GM03348 (cell line): ENCODE measurements at places on chromosomes 4 and X.
A peak's percentile ranks its signal among the peaks of the same experiment; 100 is the strongest.

DNA sequence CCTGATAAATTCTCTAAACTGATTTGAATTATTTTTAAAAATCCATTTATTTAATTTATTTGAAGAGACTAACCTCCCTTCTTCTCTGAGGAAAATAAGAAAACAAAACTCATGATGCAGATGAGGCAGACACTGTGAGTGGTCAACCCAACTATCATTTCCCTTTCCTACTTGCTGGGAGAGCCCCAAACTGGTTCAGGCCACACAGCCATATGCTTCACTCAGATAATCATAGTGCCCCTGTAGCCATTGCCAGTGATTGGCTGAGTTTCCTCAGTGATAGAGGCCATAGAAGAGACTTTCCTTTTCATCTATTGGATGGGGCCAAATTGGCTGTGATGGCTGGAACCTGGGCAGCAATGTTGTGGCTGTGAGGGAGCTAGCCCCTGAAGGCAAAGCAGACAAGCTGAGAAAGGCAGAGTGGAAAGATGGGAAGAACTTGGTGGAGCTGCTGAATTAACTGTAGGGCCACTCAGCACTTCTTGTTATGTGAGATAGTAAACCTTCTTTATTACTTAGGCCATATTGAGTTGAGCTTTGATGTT, 49.8 kb downstream of the RAB33B start:
- DNase-seq: no peak

DNA sequence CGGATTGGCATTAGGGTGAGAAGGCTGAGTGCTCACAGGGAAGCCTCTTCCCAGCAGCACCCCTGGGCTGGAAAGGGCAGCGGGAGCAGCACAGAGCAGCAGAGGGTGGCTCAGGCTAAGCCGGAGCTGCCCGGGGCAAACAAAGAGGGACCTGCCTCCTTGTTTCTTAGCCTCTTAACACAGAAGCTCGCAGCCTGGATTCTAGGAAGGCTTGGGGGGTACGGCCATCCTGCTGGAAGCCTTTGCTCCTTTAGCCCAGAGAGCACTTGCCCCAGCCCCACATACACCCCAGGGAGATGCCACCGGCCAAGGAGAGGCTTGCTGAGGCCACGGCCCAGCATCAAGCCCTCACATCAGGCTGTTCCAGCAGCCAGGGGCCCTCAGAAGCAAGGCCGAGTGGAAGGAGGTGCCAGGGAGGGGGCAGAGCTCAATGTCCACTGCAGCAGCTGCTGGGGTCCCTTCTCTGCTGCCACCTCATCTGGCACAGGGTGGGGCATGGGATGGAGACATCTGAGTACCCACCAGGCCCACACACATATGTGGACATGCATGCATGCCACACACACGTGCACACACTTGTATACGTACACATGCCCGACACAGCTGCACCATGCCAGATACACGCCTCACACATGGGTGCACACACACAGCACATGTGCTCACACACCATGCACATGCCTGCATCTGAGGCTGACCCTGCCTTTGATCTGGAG, 20.3 kb upstream of the SPON2 start:
- DNase-seq: no peak

DNA sequence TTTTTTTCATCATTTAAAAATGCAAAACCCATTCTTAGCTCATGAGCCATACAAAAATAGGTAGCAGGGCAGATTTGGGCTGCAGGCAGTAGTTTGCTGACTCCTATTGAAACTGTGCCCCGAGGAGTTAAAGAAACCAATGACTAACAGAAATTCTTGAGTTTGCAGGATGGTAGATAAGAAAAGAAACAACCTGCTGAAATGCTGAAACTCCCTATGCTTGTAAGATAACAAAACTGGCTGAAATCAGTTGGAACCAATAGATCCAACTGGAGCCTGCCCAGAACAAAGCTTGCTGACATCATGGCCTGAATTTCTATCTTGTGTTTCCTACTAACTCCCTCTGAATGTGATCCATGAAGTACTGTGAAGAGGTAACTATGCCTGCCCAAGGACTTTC, 68.6 kb downstream of the ANOS1 start:
- DNase-seq: no peak

- DNase-seq: peak; percentile 60
Observed at GRCh38 chr4:120071192-120071795, 4.6 kb upstream of the MAD2L1 start.

- DNase-seq: peak; percentile 53
Observed at GRCh38 chr4:184757810-184758209, 23.9 kb upstream of the CENPU start.

DNA sequence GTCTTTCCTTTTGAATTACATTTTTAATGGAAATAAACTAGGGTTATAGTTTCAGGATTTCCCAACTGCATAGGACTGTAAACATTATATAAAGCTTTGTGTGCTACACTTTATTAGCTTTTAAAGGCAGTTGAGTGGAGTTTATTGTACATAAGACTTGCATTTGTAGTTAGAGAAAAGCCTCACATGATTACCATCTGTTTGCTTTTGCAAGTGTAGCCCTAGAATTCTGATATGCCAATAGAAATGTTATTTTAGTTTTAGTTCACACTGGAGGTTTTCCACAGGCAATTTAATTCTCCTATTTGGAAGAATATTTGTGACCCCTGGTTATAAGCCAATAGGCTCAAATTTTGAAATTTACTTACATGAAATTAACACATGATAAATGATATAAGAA, 41.3 kb upstream of the ANK2 start:
- no peak for DNase-seq

DNA sequence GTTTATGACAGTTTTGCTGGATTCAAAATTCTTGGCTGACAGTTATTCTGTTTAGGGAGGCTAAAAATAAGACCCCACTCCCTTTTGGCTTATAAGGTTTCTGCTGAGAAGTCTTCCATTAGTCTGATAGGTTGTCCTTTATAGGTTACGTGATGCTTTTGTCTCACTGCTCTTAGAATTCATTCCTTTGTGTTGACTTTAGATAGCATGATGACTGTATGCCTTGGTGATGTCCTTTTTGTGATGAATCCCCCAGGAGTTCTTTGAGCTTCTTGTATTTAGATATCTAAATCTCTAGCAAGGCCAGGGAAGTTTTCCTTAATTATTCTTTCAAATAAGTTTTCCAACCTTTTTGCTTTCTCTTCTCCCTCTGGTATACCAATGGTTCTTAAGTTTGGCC, 36.4 kb downstream of the DCLK2 start:
- DNase-seq: no peak

- no peak for DNase-seq
Observed at GRCh38 chr4:87399148-87399547, 8.2 kb upstream of the HSD17B11 start.

DNA sequence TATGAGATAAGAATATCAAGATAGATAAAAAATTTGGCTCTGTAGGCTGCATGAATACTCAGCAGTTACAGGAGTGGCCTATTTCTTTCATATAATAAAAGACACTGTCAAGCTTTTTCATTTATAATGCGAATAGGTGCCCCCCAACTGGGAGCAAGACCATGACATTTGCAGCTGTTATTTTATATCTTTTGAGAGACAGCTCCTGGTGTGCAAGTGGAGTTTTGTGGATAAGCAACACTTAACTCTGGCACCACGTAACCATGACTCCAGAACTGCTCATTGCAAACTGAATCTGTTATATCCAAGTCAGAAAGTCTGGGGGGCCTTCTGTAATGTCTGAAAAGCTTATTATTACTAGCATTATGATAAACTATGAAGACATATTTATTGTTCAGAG, 1372.4 kb downstream of the C4orf33 start:
- no peak for DNase-seq

GRCh38 chrX:136880452-136881013, at the start of gene RBMX:
RBMX (minus strand) TSS chrX:136880725; CDS start chrX:136879427, 1,298 bp downstream.
- DNase-seq: peak; percentile 95

DNA sequence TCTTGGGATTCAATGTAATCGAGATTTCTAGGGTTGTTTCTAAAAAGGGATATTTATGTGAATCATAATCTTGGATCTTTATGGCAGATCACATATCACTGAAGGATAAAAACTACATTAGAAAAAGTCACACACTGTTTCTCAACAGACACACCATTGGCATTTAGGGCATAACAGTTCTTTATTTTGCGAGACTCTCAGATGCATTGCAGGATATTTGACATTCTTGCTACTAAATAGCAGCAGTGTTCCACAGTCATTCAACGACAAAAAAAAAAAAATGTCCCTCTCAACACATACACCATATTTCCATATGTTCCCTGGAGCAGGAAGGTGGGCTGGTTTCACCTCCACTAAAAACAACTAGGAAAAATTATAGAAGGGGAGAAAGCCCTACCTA, 243.4 kb upstream of the PCDH18 start:
- no peak for DNase-seq

DNA sequence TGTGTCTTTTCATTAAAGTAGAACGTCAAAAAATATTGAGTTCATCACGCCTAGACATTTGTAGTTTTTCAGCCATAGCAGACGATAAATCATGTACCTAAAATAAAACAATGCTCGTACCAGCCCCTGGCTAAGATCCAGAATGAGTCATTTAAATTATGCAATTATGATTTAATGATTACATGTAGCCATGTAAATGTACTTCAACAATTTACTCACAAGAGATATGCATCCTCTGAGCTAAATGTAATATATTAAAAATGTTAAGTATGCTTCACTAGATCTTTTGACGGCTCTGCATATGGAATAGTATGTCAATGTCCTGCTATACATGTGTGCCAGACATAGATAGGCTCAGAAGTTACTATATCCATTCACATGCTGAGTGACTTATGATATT, 1077.8 kb downstream of the ARAP2 start:
- no peak for DNase-seq

- no peak for DNase-seq
Observed at GRCh38 chr4:35697210-35697736, 547.0 kb downstream of the ARAP2 start.

GRCh38 chrX:119817130-119817690, 25.8 kb upstream of the RPL39 start:
- peak; percentile 7 for DNase-seq

GRCh38 chrX:48972220-48973164, 848 bp upstream of the KCND1 start:
- DNase-seq: peak; percentile 51

DNA sequence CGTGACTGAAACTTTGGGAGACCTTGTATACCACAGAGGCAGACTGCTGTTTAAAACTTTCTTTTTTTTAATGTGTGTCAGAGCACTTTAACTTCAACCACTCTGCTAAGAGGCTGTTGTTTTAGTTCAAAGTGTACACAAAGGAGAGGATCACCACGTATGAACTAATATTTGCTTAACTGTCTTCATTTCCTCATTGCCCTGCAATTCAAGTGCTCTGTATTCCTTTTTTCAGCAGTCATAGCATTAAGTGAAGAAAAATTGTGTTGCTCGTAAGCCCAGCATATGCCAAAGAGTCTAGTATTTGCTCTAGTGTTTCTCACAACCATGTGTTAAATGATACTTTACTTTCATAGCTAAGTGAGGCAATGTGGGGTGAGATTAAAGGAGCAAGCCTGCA, 63.0 kb upstream of the HHIP start:
- DNase-seq: no peak

DNA sequence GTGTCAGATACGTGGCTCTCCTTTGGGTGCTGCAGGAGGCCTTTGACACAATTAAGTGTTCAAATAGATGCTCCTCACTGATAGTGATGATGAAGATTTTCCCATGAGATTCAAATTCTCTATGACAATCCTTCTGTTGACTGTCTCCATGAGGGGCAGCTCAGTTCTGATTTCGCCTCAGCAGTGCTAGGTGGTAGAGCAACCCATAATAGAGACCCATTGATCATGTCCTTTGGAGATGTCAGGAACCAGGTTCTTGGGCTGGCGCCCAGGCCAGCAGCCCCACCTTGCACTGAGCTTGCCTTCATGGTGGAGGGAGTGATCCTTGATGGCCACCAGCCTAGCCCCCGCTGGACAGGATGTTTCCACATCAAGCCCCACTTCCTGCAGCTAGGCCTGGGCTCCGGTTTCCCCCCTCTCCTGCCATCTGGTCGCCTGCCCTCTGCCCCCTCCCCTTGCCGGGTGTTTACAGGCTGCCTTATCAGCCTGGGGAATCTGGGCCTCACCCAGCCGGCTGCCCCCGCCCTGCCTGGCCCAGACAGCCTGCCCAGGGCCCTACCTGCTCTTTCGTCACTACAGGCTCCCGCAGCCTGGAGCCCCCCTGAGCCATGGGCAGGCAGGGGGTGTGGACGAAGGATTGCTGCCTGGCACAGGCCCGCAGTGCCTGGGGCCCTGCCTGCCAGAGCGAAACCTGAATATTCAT, 12.6 kb downstream of the ELF4 start:
- DNase-seq: no peak

GRCh38 chrX:39734174-39734776, 363.5 kb downstream of the BCOR start:
- DNase-seq: no peak

- peak; percentile 84 for DNase-seq
Observed at GRCh38 chr4:9762823-9763475, 18.5 kb upstream of the DRD5 start.

DNA sequence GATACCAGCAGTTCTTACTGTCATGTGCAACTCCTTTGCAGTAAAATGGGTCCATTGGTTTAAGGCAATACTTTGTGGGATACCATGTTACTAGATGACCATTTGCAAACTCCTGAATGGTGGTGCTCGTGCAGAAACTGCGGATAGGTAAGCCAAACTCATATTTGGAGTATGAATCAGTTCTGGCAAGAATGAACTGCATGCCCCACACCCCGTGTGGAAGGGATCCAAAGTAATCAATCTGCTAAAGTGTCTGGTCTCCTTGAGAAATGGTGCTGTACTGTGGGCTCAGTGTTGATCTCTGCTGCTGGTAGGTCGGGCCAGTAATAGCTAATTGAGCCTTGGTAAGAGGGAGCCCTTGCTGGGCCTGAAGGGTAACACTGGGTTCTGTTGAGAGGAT, 4.2 kb upstream of the TAB3 start:
- DNase-seq: no peak

DNA sequence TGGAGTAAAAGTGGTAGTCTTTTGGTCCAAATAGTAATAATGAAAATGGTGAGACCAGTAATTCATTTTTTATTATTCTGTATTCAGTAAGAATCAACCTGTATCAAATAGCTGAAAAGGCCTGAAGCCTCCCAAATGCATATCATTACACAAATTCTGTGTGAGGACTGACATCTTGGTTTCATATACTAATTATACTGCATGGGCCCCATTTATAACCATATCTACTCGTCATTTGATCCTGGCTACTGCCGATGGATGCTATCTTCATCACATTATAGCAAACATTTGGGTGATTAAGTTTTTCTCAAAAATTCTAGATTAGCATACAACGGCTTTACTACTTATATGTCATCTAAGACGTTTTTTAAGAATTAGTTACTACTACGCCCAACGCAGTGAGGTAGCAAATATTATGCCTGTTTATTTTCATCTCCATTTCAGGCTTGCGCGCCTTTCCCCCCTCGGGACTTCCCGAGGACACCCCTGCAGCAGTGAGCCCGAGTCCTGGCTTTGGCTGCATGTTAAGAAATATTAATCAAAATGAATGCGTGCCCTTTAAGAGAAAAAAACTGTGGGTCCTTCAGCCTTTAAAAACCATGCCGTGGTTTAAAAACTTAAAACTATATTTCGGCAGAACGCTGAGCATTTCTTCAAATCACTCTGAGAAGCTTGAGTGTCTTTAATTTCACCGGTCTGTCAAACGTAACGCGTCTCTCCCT, 814 bp upstream of the MMAA start:
- peak; percentile 29 for DNase-seq
